LHCN-M2 (cell line): ENCODE measurements at places on chromosomes 2 and 18.

DNA sequence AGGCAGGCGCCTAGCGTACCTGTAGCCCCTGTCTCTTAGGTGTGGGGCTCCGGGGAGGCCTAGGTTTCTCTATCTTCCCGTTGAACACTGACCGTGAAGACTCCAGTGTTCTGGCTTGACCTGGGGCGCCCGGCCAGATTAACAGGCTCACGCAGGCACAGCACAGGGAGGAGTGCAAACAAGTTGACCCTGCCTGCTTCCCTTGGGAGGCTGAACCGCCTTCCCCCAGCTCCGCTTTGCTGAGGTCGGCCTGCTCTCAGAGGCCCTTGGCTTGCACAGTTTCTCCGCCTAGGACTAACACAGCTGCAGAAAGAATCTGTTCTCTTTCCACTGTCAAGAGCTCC is 567 bp downstream of the PCYOX1 start:
- DNase-seq: peak; percentile 30

DNA sequence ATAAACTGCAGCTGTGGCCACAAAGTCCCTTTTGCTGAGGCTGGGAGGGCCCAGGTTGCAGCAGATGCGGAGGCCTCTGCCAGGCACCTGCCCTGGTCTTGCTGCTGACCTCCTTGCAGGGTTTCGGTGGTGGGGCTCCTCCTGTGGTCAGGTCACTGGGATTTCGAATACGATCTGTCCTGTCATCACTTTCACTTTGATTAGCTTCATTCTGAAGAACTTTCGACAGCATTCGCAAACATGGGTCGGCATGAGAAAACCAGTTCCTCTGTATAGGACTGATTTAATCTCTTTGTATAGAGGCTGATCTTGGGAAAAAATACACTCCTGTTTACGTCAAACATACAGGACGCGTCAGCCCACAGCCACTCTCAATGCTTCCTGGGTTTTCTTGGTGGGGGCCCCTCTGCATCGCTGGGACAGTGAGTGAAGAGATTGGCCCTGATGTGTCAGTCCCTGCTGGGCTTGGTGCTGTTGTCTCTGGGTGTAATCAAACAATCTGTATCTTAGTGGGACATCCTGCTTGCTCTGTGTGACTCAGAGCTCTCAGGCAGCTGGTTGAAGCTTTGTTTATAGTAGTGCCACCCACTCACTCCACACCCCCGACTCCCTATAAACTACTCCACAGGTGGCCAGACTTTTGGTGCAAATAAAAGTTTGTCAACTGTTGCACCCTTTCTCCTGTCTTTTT is 209.4 kb upstream of the CXCR4 start:
- DNase-seq: peak; percentile 3

DNA sequence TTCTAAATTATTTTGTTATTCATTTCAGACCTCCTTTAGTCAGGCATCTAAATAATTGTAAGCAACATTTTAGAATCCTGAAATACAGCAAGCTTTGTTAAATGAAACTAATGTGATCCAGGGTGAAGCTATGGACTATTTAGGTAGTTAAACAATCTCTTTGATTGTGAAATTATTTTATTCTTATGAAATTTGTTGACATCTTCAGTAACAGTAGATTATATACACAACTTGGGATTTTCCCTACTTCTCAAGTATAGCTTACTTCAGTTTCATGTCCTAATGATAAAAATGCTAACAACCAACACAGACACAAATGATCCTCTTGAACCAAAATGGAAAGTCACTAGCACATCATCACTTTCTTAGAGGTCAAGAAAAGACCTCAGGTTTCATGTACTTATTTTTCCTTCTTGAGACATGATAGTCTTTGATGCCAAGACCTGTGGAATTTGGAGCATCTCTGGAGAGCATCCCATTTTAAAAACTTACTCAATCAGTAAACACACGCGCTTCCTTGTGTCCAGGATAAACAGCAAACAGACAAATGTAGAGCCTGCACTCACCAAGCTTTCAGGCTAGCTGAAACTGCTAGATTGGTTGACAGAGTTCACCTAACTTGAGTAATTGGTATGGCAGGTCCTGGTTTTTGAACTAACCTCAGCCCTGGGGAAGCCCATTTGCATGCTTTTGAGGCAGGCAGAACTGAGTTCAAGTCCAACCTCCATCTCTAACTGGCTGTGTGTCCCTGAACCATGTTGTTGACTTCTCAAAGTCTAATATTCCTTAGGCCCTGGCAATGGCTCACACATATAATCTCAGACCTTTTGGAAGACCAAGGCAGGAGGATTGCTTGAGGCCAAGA is 47.8 kb downstream of the KCTD18 start:
- no peak for DNase-seq

- peak; percentile 55 for DNase-seq
Observed at GRCh38 chr2:217166241-217166850, 306.5 kb upstream of the TNP1 start.

DNA sequence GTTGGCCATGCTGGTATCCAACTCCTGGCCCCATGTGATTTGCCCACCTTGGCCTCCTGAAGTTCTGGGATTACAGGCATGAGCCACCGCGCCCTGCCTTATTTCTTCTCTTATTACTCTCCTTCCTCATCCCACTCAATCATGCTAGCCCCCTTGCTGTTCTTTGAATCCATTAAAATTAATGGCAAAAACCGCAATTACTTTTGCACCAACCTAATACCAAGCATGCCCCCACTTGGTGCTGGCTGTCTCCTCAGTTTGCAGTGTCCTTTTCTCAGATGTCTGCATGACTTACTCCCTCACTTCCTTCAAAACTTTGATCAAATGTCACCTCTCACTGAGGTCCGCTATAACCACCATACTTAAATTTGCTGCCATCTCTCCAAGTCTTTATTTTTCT is 34.6 kb downstream of the DYTN start:
- DNase-seq: no peak

- no peak for DNase-seq
Observed at GRCh38 chr2:54535599-54536195, 79.6 kb downstream of the SPTBN1 start.

DNA sequence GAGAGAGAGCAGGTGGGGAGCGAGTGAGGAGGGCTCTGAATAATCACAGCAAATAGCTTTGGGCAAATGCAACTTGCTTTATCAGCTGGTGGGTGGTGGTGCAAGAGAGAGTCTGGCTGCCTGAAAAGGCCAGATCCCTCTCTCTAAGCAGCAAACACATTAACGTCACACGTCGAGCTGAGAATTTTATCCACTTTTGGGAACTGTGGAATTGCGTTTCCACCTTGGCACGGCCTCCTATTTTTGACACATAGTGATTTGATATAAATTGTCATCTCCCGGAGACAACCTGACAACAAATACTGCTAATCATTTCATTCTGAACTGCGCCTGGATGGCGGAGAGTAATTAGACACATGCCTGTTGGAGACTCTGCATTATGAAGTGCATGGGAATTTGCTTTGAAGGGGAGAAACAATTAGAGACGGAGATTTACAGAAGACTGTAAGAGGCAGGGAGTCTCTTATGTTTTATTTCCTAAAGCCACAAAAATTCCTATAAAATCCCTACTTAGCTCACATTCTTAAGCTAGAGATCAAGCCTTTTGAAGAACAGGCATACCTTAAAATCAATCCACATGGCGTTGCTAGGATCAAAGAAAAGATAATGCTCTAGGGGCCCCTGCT is 634.1 kb downstream of the TDRD15 start:
- no peak for DNase-seq

- DNase-seq: no peak
Observed at GRCh38 chr2:81481994-81482368, 1177.4 kb upstream of the LRRTM1 start.

DNA sequence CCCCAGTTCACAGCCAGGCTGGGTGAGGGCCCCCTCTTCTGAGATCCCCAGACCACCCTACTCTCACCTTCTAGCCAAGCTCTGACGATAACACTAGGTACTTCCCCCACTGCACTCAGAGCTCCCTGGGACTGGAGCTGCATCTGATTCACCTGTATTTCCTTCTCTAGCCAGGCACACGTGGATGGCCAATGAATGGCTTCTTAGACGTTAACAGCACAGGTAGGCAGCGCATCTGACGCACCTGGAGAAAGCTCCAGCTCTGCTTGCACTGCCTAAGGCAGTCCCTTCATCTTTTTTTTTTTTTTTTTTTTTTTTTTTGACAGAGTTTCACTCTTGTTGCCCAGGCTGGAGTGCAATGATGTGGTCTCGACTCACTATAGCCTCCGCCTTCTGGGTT is 48.1 kb downstream of the GALNT14 start:
- no peak for DNase-seq

GRCh38 chr2:39723946-39724827 is 54.9 kb downstream of the THUMPD2 start:
- no peak for DNase-seq

- DNase-seq: no peak
Observed at GRCh38 chr2:6290217-6291015, 575.3 kb downstream of the CMPK2 start.

DNA sequence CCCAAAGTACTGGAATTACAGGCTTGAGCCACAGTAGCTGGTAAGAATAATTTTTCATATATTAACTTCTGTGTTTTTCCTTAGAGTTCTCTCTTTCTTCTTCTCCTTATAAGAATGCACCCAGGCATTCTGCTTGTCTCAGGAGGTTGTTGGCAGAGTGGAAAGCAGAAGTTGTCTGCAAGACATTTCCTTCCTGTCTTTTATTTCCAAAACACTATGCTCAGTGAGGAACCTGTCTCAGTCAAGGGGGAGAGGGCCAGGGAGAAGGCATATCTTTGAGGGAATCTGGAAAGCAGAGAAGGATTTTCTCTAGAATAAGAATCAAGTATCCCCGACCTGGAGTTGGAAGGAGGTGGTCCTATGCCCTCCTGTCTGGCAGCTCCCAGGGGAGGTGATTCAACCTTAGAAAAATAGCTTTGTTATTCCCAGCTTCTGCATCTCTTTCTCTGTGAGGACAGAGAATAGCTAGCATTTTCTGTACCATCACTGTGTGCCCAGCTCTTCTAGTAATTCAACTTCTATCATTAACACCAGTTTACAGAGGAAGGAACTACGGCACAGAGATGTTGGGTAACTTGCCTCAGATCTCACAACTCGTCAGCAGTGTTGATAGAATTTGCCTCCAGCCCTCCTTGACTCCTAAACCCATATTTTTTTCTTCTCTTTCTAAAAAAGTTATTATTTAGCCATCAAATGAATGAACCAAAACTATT is 3.8 kb upstream of the LPIN2 start:
- DNase-seq: no peak

GRCh38 chr2:98489486-98489885 is 44.8 kb downstream of the INPP4A start:
- no peak for DNase-seq

- DNase-seq: no peak
Observed at GRCh38 chr2:96685577-96686459, 43.3 kb downstream of the FER1L5 start.

DNA sequence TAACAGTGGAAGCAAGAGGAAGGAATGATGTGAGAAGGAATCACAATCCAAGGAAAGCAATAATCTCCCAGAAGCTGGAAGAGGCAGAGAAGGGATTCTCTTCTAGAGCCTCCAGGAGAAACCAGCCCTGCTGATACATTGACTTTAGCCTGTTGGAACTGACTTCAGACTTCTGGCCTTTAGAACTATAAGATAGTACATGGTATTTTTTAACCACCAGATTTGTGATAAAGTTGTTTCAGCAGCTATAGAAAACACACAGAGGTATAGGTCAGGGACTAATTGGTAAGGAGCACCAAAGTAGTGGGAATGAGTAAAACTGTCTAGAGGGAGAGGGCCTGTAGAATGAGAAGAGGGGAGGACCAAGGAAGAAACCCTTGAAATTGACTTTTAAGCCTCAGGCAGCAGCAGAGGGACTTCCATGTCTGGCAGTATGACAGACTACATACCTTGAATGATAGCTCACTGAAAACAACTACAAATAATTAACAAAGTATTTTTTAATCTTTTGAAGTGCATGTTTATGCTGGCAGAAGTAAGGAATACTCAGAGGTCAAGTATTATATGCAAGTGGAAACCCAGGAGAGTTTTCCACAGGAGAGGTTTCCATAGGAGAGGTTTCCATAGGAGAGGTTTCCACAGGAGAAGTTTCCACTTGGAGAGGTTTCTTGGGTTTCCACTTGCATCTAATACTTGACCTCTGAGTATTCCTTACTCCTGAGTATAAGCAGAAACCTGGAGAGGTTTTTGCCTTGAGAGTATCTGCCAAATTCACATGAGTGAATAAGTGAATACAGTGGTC is 33.8 kb upstream of the TMEM17 start:
- no peak for DNase-seq

DNA sequence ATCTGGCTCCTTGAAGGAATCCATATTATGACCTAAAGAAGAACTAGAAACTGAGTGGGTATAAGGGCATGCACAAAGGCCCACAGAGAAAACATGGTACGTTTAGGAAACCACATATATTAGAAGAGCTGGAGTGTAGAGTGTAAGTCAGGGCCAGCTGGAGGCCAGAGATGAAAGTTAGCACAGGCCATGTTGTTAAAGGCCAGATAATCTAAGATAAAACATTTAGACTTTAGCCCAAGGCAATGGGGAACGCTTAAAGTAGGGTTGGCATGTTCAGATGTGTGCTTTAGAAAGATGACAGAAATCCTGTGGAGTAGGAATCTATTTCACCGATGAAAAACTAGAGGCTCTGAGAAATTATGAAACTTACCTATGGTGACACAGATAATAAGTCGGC is 229.1 kb upstream of the NRP2 start:
- no peak for DNase-seq

DNA sequence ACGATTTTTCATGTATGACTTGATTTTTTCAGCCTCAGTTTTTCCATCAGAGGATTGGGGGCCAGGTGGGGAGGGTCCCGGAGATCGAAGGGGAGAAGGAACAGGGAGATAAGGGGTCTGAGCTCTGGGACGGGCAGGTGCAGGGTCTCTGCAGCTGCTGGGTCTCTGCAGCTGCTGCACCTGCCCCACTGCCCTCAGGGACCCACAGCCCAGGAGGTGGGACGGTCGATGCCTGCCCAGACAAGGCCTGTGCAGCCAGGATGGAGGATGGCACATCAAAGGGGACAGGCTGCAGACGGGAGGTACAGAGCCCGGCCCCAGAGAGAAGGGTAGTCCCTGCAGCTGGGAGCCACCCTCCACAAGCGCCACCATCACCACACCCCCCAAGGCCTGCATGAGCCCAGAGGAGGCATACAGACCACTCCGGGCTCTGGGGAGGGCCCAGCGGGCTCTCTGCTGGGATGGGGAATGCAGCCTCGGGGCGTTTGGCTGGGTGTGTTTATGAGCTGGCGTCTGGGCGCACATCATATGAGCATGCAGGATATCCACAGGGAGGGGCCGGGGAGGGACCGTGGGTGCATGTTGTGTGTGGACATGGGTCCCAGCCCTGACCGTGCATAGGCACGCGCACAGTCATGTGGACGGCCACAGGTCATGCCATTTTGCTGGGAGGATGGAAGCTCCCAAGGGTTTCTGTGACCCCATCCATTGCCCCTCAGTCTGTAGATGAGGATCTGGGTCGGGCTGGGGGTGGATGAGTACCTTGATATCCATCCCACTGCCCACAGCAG is 34.9 kb upstream of the GPC1 start:
- no peak for DNase-seq
